ENCODE measurements at places on chromosomes 5 and 9.

DNA sequence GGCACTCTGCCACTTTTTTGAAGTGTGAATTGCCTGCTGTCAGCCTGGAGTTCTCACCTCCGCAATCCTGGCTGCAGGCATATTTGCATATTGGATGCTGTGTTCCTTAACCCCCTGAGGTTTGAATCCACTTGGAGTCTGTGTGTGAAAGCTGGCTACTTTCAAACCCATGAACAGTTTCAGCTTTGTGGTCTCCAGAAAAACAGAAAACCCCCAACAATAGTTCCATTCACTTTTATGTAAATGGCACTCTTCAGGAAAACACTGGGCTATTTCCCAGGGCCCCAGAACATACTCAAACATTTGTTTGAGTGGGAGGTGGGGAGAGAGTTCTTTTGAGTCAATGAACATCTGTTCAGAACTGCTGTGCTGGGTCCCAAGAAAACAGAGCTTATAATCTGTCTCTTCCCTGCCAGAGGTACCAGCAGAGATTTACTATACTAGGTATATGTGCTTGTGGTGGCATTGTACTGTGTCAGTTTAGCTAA, 5.0 kb downstream of the NUDT2 start:
- DNase-seq, result no peak

- DNase-seq, result no peak
Observed at GRCh38 chr5:73278693-73279092, 105.7 kb downstream of the TMEM174 start.

- DNase-seq, result no peak
Observed at GRCh38 chr9:16653491-16654399, 216.7 kb downstream of the BNC2 start.

GRCh38 chr5:157540124-157540523, 35.5 kb downstream of the ADAM19 start:
- no peak for DNase-seq

DNA sequence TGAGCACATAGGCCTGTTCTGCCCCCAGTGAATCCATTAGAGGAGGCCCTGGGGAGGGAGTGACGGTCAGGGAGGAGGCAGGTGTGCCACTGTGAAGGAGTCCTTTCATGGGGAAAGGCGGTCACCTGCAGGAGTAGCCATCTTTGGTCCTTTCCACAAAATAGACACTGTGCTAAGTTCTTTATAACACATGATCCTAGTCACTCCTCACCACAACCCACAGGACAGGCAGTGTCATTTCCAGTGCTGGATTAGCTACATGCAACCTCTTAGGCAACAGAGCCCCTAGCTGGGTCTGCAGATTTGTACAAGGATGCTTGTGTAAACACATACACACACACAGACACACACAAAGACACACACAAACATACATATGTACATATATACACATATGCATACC, 18.3 kb downstream of the DOCK2 start:
- DNase-seq, result no peak

DNA sequence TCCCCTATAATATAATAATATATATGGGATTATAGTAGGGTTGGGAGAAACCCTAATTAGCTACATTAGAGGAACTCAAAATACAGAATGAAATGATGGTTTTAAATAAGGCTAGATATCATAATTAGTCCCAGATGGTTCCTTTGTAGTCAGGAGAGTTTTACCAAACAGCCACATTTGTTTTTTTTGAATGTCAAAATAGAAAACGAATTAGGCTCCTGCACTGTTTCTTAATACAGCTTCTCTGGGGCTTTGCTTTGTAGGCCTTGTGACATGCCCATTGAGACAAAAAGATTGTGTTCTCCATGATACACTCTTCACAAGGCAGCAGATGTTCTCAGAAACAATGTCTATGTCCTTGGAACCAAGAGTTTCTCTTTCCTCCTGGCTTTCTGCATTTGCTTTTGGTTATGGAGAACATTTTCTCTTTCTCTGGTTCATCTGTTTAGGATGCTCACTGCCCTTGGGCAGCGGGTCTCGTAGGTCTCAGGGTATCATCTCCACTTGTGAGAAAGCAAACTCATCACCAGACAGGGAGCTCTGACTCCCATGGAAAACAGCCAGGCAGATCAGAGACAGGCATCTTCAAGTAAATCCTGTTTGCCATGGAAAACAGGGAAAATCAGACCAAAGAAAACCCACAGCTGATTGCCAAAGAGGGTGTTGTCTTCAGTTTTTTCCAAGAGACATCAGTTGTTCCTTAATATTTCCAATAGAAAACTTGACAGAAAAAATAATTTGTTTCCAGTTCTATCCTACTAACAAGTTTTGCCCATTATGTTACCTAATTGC, 54.1 kb upstream of the RPS23 start:
- DNase-seq, result no peak

GRCh38 chr5:136046246-136046645, 17.5 kb downstream of the TGFBI start:
- no peak for DNase-seq

GRCh38 chr9:86069206-86069869, 30.0 kb downstream of the GOLM1 start:
- no peak for DNase-seq

GRCh38 chr5:17238521-17239041, 21.1 kb downstream of the BASP1 start:
- DNase-seq, result no peak

Measured in skeletal muscle cell (primary cell).